ENCODE measurements at places on chromosomes 16 and 17. TPM values are rescaled to one million over a fixed set of nuclear protein-coding genes. Genes with fewer than 3 reads are reported as not detected.
A peak's percentile ranks its signal among the peaks of the same experiment; 100 is the strongest.

GRCh38 chr17:29948448-29949215 lies 7.2 kb downstream of the EFCAB5 start:
- DNase-seq = no peak

The FBXL16 gene
- not detected for total RNA-seq

- no peak for DNase-seq
Measured at GRCh38 chr17:4220655-4221054, 43.1 kb downstream of the ANKFY1 start.

The KRT20 gene
- total RNA-seq = not detected

GRCh38 chr17:39406951-39407350 lies 5.5 kb upstream of the FBXL20 start:
- no peak for DNase-seq

DNA sequence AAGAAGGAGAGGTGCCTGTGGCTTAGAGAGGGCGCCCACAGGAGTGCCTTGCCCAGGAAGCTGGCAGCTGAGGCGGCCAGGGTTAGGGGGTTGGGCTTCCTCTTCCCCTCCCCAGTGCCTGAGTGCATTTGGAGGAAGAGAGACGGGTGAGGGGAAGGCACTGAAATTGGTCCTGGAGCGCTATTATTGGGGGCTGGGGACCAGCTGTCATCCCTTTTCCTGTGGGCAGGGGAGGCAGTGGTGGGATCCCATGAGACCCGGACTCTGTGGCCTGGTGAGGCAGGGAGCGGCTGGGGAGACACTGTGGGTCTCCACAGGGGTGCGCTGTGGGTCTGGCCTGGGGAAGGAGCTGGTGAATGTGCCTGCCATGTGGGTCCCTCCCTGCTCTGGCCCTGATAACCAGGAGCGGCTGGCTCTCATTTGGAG lies 259.7 kb downstream of the SEC14L1 start:
- no peak for DNase-seq

DNA sequence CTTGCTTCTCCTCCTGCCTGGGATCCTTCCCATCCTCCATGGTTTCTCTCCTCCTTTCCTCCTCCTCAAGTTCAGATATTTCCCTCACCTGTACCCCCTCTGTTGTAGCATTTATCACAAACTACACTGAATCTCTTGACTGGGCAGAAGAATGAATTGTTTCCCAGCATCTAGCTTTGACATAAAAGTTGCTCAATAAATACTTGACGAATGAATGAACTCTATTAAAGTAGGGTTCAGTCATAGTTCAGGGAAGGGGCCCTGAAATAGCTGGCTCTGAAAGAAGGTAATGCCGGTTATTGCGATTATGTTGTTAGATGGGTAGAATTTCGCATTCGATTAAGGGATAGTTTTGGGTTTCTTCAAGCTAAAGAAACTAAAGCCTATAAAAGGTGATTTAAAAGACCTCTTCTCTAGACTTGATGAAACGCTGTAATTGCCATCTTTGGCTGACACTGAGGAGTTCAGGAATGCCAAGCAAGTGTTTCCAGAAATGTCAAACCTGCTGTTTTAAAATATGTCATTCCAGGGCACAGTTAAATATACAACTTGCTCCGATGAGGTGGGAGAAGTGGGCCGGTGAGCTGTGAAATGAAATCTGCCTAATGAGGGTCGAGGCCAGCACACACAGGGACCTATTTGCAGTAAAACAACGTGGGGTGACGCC lies 1.0 kb upstream of the CPD start:
- no peak for DNase-seq

DNA sequence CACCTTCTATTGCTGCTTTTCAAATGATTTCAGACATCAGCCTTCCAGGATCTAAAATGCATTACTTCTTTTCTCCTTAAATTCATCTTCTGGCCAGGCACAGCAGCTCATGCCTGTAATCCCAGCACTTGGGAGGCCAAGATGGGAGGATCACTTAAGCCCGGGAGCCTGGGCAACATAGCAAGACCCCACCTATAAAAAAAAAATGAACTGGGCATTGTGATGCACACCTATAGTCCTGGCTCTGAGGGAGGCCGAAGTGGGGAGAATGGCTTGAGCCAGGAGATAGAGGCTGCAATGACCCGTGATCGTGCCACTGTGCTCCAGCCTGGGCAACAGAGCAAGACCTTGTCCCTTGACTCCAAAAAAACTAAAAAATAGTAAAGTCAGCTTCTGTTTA lies 208.5 kb downstream of the SPECC1 start:
- no peak for DNase-seq

DNA sequence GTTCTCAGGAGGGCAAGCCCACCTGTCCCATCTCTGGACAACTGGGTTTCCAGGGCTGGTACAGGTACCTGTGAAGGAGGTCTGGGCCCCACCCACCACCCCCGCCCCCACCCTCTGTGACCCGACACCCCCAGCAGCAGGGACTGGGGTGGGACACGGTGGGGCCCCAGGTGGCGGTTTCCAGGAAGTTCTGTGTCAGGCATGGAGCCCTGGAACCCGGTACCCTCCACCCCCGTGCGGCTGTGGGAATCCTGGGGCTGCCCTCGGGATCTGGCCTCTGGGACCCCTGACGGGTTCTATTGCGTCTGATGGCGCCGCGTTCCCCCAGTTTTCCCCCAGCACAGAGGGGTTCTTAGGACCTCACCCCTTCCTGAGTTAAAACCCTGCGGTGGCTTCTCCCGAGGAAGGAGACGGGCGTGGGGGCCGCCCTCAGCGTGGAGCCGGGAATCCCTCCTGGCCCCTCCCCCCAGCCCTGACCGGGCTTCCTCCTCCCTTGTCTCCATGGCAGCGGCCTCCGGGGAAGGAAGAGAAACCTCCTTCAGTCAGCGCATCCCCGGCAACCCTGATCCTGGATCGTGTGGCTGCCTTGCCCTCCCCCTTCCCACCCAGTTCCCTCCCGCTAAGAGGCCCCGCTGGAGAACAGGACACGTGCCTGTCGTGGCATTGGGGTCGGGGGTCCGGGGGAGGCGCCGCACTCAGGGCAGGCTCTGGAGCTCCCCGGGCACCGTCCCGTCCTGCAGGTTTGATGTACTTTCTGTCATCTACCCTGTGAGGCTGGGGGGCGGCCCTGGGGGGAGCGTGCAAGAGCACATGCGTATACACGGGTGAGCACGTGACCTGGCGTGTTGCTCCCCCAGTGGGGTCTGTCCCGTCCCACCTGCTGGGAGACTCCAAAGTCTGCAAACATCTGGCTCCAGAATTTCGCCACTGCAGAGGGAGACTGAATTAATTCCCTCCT lies 30.3 kb downstream of the CACNA1H start:
- DNase-seq = peak; percentile 67

The CCDC92B gene
- total RNA-seq = not detected

GRCh38 chr16:66342294-66342900 lies 24.1 kb upstream of the CDH5 start:
- peak; percentile 25 for DNase-seq

- DNase-seq = no peak
Measured at GRCh38 chr16:85991425-85991824, 92.5 kb downstream of the IRF8 start.

DNA sequence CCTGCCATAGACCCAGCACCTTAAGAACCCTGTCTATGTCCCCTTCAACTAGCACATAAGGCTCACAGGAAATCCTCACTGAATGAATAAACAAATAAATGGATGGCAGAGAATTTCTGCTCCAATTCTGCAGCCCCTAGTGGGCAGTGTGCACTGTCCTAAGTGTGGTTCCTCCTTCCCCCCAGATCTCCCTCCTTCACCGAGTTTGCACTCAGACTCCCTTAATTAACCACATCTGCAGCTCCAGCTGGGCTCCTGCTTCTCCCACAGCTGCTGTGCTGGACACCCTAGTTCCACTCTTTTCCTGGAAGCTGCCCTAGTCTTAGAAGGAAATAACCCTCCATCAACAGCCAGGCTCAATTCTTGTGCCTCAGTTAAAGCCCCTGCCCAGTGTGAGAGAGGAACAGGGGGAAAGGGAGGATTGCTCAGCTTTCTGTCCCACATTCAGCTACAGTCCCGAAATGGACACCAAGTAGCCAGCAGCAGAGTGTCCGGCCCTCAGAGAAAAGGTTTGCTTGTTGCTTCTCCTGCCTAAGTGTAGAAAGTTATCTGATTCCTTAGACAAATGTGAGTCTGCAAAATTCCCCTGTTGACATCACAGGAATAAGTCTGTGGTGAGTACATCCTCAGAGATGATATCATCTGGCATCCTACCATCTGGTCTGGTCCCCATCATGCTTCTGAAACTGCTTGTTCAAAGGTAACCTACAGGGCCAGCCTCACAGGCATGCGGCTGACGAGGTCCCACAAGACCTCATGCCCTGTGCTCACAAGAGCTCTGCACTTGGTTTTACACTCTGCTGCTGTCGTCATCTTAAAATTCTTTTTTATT lies 12.3 kb downstream of the LRRC3C start:
- DNase-seq = peak; percentile 77

The TMEM100 gene
- total RNA-seq = 2.1 TPM

DNA sequence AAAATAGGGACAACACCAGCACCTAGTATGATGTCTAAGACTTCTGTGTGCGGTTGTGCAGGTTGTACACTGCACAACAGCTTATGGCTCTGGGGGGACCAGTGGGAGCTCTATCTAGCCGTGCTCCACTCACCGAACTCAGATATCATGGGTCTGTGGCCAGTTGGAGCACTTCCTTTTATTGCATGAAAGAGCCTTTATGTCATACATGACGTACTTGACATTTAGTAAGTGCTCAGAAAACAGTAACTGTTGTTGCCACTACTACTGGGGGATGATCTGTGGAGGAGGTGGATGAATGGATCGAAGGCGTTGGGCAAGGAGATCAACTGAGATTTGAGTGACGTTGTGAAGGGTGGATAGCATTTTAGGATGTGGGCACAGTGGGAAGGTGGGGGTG lies 368.8 kb downstream of the SNX29 start:
- no peak for DNase-seq

- DNase-seq = no peak
Measured at GRCh38 chr17:76063875-76064546, 8.3 kb downstream of the SRP68 start.

DNA sequence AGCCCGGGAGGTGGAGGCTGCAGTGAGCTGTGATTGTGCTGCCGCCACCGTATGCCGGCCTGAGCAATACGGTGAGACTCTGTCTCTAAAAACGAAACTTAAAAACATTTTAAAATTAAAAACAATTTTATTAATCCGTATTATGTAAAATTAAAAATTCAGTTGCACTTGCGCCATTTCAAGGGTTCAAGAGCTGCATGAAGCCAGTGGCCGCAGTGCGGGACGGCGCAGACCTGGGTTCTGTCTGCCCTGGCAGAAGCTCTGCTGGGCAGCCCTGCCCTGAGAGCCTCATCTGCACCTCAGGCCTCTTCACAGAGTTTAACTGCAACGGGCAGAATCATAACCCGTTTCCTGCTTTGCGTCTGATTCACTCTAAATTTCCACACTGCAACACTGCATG lies 31.7 kb downstream of the TBC1D16 start:
- DNase-seq = no peak

DNA sequence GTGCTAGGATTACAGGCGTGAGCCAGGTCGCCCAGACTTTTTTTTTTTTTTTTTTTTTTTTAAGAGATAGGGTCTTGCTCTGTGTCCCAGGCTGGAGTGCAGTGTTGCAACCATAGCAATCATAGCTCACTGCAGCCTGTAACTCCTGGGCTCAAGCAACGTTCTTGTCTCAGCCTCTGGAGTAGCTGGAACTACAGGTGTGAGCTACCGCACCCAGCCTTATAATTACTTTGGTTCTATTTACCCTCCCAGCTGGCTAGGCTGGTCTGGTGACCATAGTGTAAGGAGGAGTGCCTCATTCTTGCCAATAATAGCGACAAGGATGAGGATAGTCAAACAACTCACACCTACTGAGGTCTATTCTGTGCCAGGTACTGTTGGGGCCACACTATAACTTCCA lies 39.6 kb upstream of the USP7 start:
- no peak for DNase-seq

The KRTAP1-5 gene
- total RNA-seq = not detected

- DNase-seq = no peak
Measured at GRCh38 chr17:75262112-75262606, 480 bp downstream of the MRPS7 start.

GRCh38 chr17:7560172-7561027 lies 1.3 kb upstream of the SENP3 start:
- no peak for DNase-seq

GRCh38 chr17:60168654-60169053 lies 18.9 kb downstream of the CA4 start:
- DNase-seq = no peak

DNA sequence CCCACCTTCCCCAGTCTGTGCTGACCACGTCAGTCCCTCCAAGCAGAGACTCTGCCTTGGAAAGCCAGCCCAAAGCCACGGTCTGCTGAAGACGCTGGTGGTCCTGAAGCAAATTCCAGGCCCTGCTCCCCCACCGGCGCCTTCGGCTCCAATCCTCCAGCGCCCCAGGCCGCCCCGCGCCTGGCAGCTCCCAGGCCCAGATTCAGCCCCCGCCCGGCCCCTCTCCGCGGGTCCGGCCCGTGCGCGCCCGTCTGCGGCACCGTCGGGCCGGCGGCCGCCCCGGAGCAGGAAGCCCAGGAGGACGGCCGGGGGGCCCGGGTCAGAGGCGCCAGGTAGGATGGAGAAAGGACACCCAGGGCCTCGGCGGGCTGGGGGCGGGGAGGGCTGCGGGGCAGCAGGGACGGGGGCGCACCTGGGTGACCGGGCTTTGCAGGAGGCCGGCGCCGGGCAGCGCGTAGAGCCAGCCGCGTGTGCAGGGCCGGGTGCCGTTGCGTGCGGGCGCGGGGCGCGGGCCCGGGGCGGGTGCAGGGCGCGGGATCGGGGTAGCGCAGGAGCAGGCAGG lies 594 bp upstream of the SLC22A31 start:
- no peak for DNase-seq

Data from RPMI7951 (cell line).